ENCODE measurements at places on chromosomes 2 and 18.

DNA sequence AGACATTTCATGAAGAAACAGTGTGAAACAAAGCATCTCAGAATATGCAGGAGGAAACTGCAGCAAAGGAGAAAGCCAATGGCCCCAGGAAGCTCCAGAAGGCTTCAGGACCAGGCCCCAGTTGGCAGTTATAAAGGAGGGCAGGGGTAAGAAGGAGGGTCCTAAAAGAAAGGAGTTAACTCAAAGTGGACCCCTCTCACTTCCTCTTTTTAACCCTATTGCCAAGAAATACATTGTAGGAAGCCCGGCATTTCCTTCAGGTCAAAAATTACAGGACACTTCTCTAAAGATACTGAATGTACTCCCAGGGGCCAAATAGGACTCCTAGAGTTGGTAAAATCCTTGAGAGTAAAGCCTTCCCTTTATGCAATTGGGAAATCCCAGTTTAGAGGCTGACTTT is 77.1 kb upstream of the TGFA start:
- DNase-seq = no peak

- no peak for DNase-seq
Observed at GRCh38 chr2:19786408-19787058, 115.2 kb downstream of the TTC32 start.

DNA sequence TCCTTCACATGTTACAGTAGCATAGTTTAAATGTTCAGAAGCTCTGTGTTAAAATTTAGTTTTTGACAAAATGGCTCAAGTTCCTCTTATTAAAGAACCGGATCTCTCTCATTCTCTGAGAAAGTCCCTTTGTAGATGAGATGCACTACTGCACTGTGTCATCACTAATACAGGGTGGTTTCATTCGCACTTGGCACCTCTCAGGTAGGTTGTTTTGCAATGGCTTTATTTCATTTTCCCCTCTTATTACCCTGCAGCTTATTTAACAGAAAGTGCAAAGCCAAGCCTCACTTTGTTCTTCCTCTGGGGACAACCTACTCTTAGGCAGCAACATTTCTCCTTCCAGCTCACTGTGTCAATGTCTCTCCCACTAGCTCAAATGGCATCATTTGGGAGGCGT is 185.1 kb downstream of the DLGAP1 start:
- no peak for DNase-seq

DNA sequence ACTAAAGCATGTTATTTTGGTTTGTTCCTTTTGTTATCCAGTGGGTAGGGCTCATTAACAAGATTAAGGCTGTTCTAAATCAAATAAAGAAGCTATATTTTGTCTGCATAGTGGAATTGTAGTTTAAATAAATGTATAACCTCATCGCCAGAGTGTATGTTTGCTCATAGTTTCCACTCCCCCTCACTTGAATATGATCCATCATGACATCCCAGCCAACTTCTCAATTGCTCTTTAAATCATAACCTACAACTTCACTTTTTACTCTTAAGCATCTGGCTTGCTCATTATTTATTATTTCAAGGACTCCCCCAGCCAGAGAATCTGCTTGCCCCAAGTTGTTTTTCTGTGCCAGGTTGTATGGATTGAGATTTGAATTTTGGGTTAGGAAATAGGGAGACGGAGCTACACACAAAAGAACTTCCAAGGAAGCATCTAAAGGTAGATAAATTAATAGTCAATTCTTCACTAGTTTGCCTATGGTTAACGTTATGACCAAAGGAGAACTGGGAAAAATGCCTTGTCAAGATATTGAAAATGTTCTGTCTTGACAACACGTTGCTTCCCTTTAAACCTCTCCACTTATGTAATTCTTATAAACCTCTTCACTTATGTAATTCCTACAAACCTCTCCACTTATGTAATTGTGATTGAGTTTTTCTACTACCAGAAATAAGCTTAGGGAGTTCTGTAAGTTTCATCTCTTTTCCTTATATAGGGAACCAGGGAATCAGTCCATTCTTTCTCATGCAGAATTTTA is 55.4 kb upstream of the UPP2 start:
- DNase-seq = no peak

DNA sequence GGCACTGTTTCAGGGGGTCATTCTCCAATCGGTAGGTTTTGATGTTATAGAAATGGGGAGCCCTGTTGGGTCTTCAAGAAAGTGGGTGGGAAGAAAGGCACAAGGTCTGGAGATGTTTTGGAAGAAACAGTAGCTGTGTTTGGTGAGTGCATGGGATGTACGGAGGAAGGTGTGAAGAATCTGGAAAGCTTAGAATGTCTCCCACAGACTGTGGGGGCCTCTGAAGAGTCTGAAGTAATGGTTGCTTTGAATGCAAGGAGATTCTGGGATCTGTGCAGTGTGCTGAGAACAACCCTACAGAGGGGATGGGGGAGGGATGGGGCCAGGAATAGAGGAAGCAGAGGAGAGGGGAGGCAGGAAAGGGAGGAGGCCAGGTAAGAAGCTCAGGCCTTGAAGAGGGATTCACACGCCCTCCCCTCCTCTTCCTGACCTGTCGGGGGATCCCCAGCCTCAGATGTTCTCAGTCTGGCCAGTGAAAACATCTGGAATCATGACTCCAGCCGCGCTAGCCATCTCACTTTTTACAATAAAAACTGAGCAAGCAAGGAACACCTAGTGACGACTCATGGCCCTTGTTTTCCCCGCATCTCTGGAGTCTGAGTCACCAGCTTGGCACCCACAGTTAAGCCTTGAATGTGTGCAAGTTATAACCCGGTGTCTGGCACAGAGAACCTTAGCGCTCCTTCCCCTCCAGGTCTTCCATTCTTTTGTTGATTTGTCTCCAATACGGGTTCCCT is 74.2 kb downstream of the SH3BP4 start:
- no peak for DNase-seq

DNA sequence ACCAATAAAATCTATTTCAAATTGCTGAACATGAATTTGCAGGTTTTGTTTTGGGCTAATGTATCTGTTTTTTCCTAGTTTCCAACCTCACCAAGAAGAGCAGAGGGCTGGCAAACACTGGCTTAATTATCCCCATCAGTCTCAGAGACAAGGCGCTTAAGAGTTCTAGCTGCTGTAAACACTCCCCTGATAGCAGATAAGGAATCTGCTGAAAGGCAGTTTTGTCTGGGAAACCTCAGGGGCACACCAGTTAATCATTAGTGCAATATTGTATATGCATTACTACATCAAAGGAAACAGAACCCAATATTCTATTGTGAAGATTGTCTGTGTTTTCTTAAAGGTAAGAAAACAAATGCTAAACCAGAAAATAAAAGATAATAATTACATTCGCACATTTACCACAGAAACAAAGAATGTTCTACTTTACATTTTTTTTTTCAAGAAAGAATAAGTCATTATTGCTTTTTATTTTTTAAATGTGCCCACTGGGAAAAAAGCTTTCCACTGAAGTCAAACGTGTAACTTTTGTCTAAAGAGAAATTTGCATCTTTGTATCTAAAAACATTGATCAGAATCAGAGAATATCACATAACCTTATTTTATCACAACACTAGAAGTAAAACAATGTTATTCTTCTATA is 179.1 kb downstream of the ERBB4 start:
- no peak for DNase-seq

DNA sequence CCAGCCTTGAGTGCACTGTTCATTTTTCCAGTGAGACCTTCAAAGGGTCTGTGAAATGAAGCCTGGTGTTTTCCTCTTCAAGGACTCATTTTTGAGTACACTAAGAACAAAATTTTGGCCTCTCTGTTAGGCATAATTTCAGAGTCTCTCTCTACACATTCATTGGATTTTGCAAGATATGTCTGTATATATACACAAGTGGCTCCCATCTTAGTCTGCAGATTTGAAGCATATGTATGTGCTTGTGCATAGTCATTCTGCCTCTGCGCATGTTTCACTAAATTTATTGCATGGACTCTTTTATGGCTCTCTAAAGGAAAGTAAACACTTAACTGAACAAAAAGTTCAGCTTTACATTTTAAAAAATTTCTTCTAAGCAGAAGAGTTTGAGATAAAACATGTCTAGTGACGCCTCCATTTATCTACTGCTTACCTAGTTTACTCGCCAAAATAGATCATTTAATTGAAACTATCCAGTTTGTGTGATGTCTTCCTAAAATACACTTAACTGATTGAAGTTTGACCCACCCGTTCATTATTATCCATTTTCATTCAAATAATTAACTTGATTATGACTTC is 145.9 kb downstream of the FMNL2 start:
- no peak for DNase-seq

GRCh38 chr2:162256591-162256991 is 13.3 kb upstream of the FAP start:
- DNase-seq = no peak

DNA sequence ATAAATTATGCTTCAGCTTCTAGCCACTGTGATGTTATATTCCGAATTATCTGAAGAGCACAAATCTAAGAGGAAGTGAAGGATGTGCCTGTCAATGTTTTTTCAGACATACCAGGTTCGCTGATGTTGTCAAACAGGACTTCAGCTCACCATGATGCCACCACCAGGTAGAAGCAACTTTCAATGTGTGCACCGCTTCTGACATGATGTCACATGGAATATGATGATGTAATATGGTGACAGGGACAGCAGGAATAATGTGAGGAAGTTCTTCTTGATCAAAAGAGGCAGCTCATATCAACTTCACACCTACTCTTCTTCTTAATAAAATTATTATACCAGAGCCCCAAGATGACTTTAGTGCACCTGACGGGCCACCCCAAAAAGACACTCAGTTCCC is 893.2 kb downstream of the BCL11A start:
- no peak for DNase-seq

DNA sequence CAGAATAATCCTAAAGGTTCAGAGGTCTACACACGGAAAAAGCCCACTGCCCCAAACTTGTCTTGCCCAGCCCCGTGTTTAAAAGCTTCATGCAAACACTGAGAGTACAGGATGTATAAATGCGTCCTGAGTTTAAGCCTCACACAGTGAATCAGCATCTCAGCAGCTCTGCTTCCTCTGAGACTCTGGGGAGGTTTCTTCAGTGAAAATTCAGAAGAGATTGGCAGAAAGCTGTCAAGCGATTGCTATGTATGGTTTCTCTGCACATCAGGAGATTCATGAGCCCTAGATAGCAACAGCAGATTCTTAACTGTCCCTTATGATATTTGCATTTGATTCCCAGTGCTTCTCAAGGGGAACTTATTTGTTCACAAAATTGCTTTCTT is 27.1 kb downstream of the CRACDL start:
- DNase-seq = no peak

DNA sequence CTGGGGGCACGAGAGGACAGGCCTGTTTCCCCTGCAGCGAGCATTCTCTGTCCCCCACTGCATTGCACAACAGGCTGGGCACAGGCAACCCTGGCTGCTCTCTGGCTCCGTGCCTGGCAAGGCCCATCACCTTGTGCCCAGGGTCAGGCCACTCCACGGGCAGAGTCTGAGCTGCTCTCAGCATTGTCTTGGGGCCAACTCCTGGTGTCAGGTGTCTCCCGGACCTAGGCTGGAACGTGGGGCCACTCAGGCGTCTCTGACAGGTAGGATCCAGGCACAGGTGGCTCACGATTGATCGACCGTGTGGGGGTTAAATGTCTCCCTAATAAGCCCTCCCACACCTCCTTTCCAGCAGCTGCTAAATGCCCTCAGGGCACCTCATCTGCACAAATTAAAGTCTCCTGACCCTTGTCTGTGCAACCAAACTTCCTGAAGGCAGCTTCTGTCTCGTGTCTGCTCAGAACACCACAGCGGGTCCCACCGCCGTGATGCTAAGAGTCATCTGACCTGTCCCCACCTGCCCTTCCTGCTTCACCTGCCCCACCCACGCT is 66.6 kb upstream of the GPC1 start:
- DNase-seq = no peak

GRCh38 chr2:128797937-128798336 is 479.3 kb upstream of the HS6ST1 start:
- DNase-seq = no peak

DNA sequence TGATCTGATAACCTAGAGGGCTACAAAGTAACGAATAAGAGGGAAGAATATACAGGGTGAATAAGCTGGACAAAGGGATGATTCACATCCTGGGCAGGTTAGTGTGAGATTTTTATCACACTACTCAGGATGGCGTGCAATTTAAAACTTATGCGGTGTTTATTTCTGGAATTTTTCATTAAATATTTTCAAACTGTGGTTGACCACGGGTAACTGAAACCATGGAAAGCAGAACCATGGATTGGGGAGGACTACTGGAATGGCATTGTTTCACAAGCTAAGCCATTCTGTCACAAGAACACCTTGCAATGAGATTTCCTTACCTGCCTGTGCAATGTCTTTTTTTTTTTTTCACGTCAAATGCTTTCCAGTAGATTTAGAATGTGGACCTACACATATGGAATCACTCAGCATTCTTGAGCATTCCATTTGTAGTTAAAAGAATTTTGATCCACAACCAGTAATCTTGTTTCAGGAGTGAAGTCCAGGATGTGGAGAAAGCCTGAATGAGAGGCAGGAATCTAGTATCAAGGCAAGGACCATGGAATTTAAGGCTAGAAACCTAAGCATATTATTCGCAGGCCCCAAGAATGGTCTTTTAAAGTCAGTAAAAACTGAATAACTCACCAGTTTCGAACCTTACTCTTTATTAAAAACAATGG is 8.0 kb upstream of the CDK15 start:
- no peak for DNase-seq

- DNase-seq = no peak
Observed at GRCh38 chr2:111029181-111029927, 91.4 kb upstream of the BCL2L11 start.

DNA sequence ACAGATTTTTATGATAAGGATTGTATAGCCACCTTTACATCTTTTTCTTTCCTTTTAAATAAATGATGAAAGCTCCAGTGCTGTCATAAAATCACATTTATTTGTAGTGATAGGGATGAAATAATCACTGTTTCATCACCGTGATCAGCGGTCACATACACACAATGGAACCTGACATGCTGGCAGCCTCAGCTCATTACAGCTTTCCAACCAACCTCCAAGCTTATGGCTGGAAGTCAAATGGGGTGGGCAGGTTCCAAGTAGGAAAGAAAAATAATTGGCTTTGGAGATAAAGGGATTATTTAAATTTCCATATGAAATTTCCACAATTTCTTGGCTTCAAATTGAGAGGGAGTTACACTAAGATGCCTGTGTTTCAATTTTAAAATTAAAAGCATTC is 251.3 kb downstream of the PLCL1 start:
- no peak for DNase-seq

- DNase-seq = no peak
Observed at GRCh38 chr2:38546585-38546984, 56.1 kb downstream of the HNRNPLL start.

GRCh38 chr18:35410561-35410960 is 33.4 kb upstream of the ZNF396 start:
- no peak for DNase-seq
